ENCODE measurements at places on chromosomes 2 and 18.

DNA sequence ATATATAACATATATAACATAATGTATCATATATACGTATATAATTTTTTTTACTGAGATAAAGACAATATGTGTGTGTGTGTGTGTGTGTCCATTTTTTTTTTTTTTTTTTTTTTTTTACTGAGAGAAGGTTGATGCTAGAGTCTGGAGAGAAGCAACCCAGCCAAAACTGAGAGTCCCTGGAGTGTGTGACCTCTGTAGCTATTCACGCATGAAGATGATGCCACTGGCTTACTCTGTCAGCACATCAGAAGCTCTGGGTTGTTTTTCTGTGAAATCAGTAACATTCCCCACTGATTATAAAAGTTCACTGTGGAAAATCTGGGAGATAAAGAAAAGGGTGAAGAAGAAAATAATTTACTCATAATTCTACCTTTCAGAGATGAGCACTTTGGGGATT is 27.2 kb downstream of the CCDC195 start:
- no peak for DNase-seq

DNA sequence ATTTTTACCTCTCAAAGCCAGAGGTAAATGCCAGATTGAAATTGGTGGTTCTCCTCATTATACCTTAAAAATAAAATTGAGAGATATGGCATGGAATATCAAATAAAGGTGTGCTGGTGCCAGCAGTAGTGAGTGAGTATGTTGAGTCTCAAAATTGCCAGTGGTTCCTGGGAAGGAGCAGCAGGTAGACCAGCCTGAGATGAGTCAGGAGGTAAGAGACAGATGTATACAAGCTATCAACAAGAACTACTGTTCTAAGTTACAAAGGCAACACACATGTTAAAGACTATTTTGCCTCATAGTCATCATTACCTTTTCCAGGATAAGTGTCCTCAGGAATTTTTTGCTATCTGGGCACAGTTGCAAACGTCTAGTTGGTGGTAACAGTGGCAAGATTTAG is 1.3 kb upstream of the UPP2 start:
- no peak for DNase-seq

DNA sequence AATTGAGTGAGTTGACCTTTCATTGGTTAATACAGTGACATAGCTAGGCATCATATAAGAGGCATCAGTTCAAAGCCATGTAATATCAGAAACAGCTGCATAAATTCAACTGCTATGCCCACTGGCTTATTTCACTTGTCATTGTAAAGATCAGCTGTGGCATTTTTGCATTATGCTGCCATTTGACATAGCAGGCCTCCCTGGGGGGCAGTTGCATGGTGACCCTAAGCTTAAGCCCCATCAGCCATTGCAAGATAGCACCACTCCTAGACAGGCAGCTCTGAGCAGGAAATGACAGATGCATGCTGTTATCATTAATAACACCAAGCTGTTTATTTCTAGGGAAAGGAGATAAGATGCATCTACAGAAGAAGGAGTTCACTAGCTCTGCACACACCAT is 233.4 kb upstream of the CNTNAP5 start:
- no peak for DNase-seq

DNA sequence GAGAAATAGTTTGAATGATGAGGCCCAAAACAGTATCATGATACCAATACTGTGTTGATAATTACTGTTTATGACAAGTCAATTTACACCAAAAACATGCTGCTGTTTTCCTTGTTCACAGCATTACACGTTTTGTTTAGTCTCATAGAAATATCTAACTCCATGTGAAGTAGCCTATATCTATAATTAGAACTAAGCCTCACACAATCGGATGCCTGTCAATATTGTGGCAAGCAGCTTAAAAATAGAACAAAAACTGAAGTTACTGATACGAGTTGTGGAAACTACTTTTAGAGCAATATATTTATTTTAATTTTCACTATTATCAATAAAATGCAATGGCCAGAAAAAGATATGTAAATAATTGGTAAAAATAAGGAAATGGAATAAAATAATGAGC is 470.8 kb downstream of the ZEB2 start:
- no peak for DNase-seq

GRCh38 chr18:50518787-50519546 is 40.9 kb upstream of the MAPK4 start:
- DNase-seq, result no peak
